ENCODE measurements at places on chromosomes 2 and 18. TPM values are rescaled to one million over a fixed set of nuclear protein-coding genes. Genes with fewer than 3 reads are reported as not detected.
A peak's percentile ranks its signal among the peaks of the same experiment; 100 is the strongest.

GRCh38 chr2:227204452-227204851 lies 40.0 kb downstream of the COL4A3 start:
- no peaks in the 10 kb centered on the region for H3K4me1 ChIP-seq
- DNase-seq = no peak
- peaks cover 5% of the 10 kb centered on the region for H3K27me3 ChIP-seq
- no peaks in the 10 kb centered on the region for H3K36me3 ChIP-seq

PIEZO2 gene
- 0.32 TPM for total RNA-seq

DNA sequence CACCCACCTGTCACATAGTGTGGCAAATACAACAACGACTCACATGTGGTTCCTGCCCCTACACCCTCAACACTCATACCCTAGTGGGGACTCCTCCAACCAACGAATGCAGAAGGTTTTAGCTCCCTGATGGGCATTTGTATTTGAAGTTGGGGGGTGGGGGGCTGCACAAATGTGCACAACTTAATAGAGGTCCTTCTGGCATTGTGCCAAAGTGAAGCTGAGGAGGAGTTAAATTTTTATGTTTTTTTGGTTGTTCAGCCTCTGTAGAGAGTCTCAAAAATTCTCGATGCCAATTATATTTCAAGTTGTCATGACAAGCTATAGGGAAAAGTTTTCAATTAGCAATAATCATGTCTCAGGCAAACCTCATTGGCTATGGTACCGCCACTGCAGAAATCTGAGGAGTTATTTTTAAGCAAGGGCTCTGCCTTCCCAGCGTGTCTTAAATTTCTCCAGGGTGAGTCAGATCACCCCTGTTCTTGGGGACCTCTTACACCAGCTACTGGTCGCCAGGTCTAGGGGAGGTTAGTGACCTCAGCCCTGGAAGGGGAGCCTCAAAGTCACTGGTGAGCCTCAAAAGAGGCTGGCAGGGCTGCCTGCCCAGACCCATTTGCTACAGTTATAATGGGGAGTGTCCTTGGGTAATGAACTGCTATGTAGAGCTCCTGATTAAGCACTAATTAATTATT lies 102.7 kb upstream of the TAF1B start:
- no peak for DNase-seq
- H3K36me3 ChIP-seq = no peaks in the 10 kb centered on the region
- H3K27ac ChIP-seq = no peak overlapping the region
- no peaks in the 10 kb centered on the region for H3K27me3 ChIP-seq
- H3K4me1 ChIP-seq = no peaks in the 10 kb centered on the region

NXPH2 gene
- total RNA-seq = not detected

DNA sequence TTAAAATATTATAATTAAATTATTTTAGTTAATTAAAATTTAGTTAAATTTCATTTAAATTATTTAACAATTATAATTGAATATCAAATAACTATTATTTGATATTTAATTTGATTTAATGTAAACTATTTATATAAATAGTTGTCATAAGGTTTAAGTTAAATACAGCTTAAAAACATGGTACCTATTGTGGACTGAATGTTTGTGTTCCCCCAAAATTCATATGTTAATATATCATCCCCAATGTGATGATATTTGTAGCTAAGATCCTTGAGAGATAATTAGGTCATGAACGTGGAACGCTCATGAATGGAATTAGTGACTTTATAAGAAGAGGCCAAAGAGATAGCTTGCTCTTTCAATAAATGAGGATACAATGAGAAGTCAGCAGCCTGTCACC lies 505.7 kb upstream of the LRATD1 start:
- H3K27ac ChIP-seq = no peak overlapping the region
- no peaks in the 10 kb centered on the region for H3K36me3 ChIP-seq
- no peaks in the 10 kb centered on the region for H3K27me3 ChIP-seq
- no peak for DNase-seq

HJURP gene
- total RNA-seq = 86.1 TPM

GCG gene
- not detected for total RNA-seq

BCL11A gene
- 29.7 TPM for total RNA-seq

DNA sequence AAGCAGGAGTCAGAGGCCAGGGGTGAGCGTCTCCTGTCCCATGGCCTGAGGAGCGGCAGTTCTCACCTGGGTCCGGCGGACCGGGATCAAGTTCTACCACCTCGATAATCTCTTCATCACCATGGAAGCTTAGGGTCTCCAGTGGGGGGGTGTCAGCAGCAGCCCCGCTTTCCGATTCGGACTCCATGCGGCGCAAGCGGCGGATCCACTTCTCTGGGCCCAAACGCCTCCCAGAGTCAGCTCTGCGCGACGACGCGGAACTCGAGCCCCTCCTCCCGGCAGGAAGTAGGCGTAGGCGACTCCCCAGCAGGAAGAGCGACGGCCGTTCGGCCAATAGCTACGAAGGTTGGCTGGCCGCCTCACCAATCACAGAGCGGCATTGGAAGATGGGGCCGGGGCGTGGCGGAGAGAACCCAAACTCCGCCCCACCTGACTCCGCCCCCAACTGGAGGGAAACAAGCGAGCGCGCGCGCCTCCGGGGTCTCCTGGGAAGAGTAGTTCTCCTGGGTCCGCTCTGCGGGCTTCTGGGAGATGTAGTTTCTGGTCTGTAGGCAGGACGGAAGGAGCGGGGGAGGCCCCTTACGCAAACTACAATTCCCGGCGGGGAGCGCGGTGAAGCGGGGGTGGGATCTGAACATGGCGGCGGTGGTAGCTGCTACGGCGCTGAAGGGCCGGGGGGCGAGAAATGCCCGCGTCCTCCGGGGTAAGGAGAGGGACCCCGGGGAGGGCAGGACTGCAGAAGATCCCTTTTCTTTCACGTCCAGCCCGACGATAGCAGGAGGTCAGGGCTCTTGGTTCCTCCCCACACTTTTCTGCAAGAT lies at the start of the genes AAMP and PNKD:
Gene AAMP (minus strand): TSS at position 238 of the 821 bp plus-strand sequence. CDS start 51 bp downstream, at position 187.
Gene PNKD (plus strand): TSS at position 620 of the 821 bp plus-strand sequence. CDS start 17 bp downstream, at position 637.
- H3K27ac ChIP-seq = peak within 1 kb of the TSS; percentile 42
- peak; percentile 99 for DNase-seq
- peaks cover 6% of the 10 kb centered on the region for H3K4me1 ChIP-seq
- H3K36me3 ChIP-seq = peaks cover 13% of the 10 kb centered on the region

DNA sequence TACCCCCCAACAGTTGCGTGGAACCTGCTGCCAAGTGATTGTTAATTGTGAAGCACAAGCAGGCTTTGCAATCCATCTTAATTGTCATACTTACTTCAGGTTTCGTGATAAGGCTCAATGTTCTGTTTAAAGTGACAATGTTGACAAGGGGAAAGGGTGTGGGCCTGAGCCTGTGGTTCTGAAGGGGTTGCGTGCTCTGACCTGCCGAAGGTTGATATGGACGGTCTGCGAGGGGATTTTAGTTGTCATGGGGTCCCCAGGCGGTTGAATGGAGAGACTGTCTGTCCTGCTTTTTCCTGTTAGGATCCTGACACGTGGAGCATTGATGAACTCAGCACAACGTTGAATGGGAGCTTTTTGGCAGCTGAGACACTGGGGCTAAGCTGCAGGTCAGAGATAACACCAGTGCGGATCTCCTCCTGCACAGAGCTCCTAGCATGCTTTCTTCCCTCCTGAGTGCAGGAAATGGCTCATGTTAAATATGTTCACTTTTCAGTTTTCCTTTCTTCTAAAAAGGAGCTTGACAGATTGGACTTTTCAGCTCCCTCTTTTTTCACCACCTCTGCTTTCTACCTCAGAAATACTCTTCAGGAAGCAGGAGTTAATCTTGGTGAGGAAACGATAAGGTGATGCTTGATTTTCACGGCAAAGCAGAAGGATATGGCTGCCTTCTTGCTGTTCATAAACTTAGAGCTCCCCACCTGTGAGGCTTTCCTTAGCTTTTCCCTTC lies 62.9 kb upstream of the ZEB2 start:
- no peaks in the 10 kb centered on the region for H3K36me3 ChIP-seq
- DNase-seq = no peak
- H3K27me3 ChIP-seq = no peaks in the 10 kb centered on the region

CNGA3 gene
- total RNA-seq = not detected

RFTN2 gene
- not detected for total RNA-seq

SLC4A5 gene
- not detected for total RNA-seq

FAM110C gene
- total RNA-seq = not detected

ICOS gene
- not detected for total RNA-seq

- H3K27ac ChIP-seq = no peak overlapping the region
- no peak for DNase-seq
- H3K4me3 ChIP-seq = no peak overlapping the region
- H3K36me3 ChIP-seq = no peaks in the 10 kb centered on the region
- peaks cover 36% of the 10 kb centered on the region for H3K27me3 ChIP-seq
Measured at GRCh38 chr2:1495676-1496358, 82.6 kb downstream of the TPO start.

GRCh38 chr2:216084547-216084946 lies 2.8 kb downstream of the TMEM169 start:
- H3K4me1 ChIP-seq = peaks cover 28% of the 10 kb centered on the region
- no peaks in the 10 kb centered on the region for H3K36me3 ChIP-seq
- H3K4me3 ChIP-seq = peak overlapping the region; percentile 74
- H3K27me3 ChIP-seq = no peaks in the 10 kb centered on the region
- peak overlapping the region; percentile 90 for H3K27ac ChIP-seq

DUSP2 gene
- 1.0 TPM for total RNA-seq

GRCh38 chr2:40138314-40138713 lies 313.6 kb downstream of the SLC8A1 start:
- no peak overlapping the region for H3K27ac ChIP-seq
- H3K4me1 ChIP-seq = no peaks in the 10 kb centered on the region
- DNase-seq = no peak

KYNU gene
- not detected for total RNA-seq

DNA sequence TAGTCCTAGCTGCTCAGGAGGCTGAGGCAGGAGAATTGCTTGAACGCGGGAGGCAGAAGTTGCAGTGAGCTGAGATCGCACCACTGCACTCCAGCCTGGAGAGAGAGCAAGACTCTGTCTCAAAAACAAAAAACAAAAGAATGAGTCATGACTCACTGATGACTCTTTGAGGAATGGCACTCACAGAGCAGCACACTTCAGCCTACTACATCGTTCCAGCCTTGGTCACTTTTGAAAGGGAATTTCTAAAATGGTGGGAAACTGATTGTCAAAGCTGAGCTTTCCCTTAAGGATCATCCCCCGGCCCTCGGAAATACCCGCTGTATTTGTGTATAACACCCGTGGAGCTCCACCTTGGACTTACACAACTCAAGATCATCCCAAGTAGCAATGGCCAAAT lies 217.3 kb upstream of the HS6ST1 start:
- H3K4me3 ChIP-seq = no peak overlapping the region
- H3K27me3 ChIP-seq = no peaks in the 10 kb centered on the region
- DNase-seq = no peak
- H3K4me1 ChIP-seq = peaks cover 5% of the 10 kb centered on the region
- H3K36me3 ChIP-seq = no peaks in the 10 kb centered on the region

GRCh38 chr2:234437642-234438304 lies 59.1 kb downstream of the ARL4C start:
- H3K27ac ChIP-seq = no peak overlapping the region
- no peaks in the 10 kb centered on the region for H3K27me3 ChIP-seq
- no peaks in the 10 kb centered on the region for H3K4me1 ChIP-seq
- no peak for DNase-seq
- H3K4me3 ChIP-seq = no peak overlapping the region
- H3K36me3 ChIP-seq = no peaks in the 10 kb centered on the region

DNA sequence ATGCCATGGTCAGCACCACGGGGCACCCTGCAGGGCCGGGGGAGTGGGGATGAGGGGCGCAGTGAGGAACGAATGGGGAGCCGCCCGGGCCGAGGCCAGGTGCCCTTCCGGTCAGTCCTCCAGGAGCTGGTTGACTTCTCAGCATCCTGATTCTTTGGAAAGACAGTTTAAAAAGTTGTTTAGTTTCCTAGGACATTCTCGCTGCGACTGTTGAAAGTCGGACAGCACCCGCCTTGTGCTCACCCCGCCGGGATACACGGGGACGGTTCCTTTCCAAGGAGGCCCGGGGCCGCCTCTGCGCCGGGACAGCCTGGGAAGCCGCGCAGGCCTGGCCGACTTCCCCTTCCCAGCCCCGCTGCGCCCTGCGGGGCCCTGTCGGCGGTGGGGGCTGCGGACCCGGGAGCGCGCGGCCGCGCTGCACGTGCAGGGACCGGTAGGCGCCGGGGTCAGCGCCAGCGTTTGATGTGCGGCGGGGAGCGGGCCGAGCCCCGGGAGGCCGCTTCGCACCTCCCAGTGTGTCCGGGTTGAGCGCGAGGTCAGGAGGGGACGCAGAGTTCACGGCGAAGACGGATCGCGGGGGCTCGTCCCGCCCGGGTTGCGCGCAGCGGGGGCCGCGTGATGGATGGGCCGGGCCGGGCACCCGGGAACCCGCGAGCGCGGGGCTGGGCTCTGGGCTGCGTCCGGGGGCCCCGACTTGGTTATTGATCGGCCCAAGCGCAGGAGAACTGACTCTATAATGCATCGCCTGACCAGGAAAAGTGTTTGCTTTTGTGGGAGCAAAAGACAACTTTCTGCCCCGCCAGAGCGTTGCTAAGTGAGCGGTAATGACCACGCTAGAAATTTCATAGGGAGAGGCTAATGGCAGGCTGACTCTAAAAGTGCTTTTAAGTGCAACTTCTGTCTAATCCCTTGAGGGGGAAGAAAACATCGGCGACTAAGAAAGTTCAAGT lies 28.0 kb upstream of the SMIM21 start:
- no peaks in the 10 kb centered on the region for H3K4me1 ChIP-seq
- H3K36me3 ChIP-seq = no peaks in the 10 kb centered on the region
- no peak for DNase-seq
- H3K27me3 ChIP-seq = no peaks in the 10 kb centered on the region
- no peak overlapping the region for H3K4me3 ChIP-seq
- H3K27ac ChIP-seq = no peak overlapping the region

- H3K27me3 ChIP-seq = no peaks in the 10 kb centered on the region
- no peak overlapping the region for H3K27ac ChIP-seq
- no peak overlapping the region for H3K4me3 ChIP-seq
- peaks cover 12% of the 10 kb centered on the region for H3K4me1 ChIP-seq
- no peak for DNase-seq
Measured at GRCh38 chr2:216006164-216006663, 7.1 kb downstream of the MREG start.

DNA sequence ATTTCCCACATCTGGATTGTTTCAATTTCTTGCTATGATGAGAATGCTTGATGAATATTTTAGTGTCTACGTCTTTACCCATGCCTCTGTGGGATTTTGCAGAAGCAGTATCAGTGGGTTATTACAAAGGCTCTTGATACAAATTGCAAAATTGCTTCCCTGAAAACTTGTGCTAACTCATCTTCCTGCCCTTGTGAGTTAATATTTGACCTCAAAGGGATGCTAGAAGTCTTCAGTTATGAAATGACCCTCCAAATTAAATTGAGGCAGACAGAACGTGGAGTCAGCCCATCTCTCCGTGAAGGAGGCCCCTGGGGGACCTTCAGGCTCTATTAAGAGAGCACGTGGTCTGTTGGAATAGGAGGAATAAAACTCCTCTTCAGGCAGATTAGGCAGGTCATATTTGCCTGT lies 239.2 kb upstream of the HS6ST1 start:
- H3K36me3 ChIP-seq = no peaks in the 10 kb centered on the region
- no peaks in the 10 kb centered on the region for H3K27me3 ChIP-seq
- no peak overlapping the region for H3K27ac ChIP-seq
- no peak overlapping the region for H3K4me3 ChIP-seq

- DNase-seq = no peak
- H3K27me3 ChIP-seq = no peaks in the 10 kb centered on the region
- no peak overlapping the region for H3K27ac ChIP-seq
- H3K36me3 ChIP-seq = no peaks in the 10 kb centered on the region
Measured at GRCh38 chr2:177812713-177813396, 259.7 kb downstream of the PDE11A start.

All from SJCRH30 (cell line).